ENCODE measurements at places on chromosomes 2 and 18.

DNA sequence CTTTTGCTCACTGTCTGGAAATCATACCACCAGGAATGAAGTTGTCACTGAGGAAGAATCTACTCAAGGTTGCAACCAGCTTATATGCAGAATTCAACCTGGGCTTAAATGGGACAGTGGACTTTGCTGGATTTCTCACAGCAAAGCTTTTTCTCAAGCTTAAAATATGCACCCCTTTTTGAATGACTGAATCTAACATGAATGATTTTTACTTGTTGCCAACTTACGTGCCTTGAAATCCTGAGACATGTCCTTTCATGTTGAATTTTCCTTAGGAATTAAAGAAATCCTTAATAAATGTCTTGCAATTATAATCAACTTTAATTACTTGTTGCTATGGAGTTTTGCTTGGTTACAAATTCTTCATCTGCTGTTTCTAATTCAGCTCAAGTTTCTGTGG, 57.4 kb downstream of the SPP2 start:
- DNase-seq = no peak

- no peak for DNase-seq
These were observed 321.7 kb upstream of the THSD7B start for GRCh38 chr2:136443661-136444060.

DNA sequence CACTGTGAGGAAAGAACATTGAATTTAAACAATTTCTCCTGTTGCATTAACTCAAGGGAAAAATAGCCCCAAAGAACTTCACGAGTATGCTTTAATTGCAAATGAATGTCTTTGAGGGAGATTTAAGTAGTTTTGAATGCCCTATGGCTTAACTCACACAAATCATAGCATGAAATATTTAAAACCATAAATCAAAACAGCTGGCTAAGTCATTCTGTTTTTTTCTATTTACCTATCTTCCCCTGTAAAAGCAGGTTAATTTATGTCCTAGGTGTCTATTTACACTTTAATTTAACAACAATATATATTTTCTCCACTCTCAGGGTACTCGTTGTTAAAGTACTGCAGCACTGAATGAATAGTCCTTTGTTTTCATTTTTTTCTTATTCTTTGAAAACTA, 118.8 kb upstream of the PIEZO2 start:
- no peak for DNase-seq

DNA sequence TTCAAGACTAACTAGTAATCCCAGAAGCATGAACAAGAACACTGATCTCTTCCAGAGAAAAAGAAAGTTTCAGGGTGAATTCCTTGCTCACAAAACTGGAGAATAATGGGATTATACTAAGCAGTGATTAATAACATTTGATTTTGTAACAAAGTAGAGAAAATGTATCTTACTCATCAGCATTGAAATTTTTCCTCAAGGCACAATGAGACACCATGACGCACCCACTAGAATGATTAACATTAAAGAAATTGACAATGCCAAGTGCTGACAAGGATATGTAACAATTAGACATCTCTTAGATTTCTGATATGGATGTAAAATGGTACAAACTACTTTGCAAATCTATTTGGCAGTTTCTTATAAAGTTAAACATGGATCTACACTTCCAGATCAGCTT, 101.1 kb upstream of the EPHA4 start:
- no peak for DNase-seq

- DNase-seq = no peak
These were observed 958.5 kb downstream of the DPP10 start for GRCh38 chr2:115400940-115401339.

GRCh38 chr2:232139786-232140562, 178.5 kb downstream of the DIS3L2 start:
- DNase-seq = no peak

- DNase-seq = no peak
These were observed 114.2 kb downstream of the RTP5 start for GRCh38 chr2:241983571-241984270.

DNA sequence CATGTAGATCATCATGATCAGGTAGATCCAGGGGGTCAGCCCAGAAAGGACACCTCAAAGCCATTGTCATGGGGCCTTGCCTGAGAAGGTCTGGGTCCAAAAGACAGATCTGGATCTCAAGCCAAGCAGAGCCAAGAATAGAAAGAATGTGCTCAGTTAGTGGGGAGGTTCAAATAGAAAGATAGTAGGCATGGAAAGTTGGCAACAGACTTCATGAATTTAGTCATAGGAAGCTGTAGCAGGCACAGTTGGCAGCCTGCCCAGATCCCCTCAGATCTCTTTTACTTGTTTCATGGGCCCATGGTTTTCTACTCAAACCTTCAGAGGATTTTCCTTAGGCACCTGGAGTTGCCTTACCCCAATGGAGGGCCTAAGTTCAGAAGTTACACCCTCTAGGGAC, 767.0 kb downstream of the SLC4A3 start:
- DNase-seq = no peak

DNA sequence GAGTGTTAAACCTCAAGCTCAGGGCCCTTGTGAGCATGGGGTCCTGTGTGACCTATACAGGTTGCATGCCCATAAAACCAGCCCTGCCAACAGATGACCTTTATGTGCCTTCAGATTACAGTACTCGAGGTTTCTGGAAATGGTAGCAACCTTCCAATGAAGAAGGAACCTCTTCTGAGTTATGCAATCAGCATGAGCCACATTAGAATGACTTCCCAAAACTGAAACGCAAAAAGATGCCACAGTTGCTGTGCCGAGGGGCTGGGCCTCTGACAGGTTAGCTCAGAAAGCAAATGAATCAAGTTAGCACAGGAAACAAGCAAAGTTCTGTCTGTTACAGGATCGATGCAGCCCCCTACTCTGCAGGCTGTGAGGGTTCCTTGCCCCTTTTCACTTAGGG, 37.7 kb downstream of the TGFA start:
- no peak for DNase-seq

GRCh38 chr2:85858841-85859240, 29.9 kb downstream of the ST3GAL5 start:
- no peak for DNase-seq

DNA sequence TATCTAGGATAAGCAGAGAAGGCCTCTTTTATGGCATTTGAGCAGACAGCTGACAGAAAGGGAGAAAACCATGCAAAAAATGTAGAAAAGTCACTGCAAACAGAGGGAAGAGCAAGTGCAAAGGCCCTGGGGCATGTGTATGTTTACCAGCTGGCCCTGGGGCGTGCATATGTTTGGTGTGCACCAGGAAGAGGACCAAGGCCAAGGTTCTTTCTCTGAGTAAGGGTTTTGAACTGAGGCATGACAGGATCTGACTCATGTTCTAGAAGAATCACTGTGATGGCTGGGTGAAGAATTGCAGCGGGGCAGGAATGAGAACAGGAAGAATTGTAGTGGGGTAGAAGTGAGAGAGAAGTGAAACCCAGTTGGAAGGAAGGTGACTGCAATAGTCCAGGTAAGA, 69.6 kb downstream of the STEAP3 start:
- DNase-seq = no peak

DNA sequence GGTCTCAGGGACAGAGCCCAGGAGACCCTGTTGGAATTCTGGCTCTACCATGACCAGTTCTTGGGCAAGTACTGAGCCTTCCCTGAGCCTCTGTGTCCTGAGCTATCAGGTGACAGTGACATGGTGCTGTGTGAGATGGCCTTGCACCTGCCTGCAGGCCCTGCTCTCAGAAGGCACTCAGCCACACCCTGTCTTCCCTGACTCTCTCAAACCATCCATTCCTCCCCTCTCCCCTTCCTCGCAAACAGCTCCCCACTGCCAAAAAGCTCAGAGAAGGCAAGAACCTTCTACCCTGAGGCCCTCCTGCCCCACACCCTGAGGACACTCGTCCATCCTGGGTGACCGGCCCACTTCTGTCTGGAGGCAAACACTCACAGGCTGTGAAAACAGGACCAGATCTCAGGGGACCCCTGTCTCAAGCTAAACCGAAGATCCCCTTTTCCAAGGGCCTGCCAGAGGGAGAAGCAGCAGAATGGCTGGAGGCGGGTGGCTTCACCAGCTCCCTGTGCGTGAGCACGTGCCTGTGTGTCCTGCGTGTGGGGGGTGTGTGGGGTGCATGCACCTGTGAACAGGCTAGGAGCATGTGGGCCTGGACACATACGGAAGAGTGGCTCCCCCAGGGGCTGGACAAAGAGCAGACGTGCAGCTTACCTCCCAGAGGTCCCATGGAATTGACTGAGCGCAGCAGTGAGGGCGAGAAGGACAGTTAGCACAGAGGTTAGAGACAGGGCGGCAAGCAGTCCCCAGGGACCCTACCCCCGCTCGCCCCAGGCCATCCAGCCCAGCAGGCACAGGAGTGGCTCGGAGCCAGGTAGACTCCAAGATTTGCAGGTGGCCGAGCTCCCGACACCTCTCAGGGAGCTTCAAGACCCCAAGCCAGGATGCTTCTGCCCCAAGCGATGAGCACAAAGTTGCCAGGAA, 53.9 kb downstream of the BIN1 start:
- DNase-seq = no peak

Measured in activated T-cell treated with anti-CD3 and anti-CD28 coated beads for 24 hours (primary cell).